Stimulated activated CD8-positive, alpha-beta memory T cell treated with anti-CD3 and anti-CD28 coated beads, Interleukin-7, amount 100 ng/mL, for 24 hours (primary cell): ENCODE measurements at places on chromosomes 5 and 9.

- DNase-seq = no peak
Measured at GRCh38 chr5:154302161-154302560, 111.6 kb downstream of the GALNT10 start.

DNA sequence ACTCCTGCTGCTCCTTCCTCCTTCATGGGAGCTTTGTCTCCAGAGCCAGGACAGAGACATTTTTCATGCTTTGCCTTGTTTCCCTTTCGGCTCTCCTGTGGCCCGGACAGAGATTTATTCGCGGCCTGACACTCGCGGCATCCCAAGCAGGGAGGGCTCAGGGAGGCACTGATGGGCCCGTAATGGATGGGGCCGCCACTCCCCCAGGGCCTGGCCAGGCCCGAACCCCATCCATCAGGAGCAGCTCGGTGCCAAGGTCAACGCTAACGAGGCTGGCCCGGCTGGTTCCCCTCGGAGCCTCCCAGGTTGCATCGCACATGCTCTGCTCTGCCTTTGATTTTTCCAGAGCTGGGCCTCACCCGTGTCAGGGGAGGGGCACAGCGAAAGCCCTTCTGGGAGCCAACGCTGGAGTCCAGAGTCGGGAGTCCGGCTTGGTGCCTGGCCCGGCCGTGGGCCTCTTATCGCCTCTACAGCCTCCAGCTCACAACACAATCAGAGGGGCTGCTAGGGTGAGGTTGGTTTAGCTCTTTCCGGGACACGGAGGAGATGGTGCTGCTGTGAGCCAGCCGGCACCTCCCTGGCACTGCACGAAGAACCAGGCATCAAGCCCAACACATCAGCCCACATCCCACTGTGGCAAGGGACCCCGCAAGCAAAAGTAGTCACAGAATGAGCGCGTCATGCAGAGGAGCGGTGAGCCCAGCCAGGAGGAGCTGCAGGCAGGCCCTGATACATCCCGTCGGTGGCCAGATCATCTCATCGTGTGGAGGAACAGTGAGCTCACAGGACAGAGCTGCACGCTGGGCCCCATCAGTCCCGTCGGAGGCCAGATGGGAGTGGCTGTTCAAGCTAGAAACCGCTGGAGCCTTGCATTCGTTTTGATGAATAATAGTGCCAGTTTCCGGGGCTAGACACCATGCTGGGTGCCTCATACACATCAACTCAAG is 72.2 kb upstream of the BARHL1 start:
- DNase-seq = no peak

DNA sequence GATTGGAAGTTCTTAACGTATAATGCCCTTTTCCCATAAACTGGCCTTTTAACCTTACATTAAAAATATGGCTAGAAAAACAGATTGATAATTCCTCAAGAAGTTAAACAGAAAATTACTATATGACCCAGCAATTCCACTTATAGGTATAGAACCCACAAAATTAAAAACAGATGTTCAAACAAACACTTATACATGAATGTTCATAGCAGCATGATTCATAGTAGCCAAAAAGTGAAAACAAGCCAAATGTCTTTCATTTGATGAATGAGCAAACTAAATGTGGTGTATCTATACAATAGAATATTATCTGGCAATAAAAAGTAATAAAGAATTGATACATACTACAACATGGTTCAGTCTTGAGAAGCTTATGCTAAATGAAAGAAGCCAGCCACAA is 35.5 kb downstream of the POU5F2 start:
- DNase-seq = no peak

DNA sequence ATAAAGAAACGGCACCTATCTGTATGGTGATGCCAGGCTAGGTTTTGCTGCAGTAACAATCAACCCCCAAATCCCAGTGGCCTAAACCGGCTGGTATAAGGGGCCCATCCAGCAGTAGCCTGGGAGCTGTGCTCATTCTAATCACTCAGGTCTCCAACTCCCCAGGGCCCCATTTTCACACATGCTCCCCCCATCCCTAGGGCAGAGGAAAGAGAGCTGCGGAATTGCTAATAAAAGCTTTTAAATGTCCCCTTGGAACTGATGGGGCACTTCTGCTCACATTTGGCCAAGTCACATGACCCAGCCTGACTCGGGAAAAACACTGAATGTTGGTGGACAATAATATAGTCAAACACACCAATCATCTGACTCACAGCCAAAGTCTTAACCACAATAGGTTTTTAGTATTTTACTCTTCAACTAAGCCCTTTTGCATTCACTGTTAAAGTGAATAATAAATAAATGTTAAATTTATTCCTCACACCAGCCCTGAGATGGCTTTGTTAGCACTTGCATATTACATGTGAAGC is 1.6 kb downstream of the FBLL1 start:
- no peak for DNase-seq

- no peak for DNase-seq
Measured at GRCh38 chr9:82490019-82490499, 501.5 kb downstream of the SPATA31D1 start.

DNA sequence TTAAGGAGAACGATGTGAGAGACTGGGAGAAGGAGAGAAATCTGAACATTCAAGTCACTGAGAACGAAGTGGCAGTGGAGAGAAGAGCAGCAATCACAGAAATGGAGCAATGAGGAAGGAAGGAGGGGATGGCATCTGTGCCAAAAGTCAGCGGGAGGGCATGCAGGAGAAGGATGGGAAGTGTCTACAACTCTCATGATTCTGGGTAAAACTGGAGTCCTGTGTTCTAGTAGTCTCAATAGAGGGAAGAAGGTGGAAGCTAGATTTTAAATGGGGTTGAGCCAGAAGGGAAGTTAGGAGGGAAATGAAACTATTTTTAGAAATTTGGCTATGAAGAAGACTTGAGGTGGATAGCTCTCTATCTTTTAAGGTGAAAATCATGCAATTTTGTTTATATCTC is 39.1 kb upstream of the SPATA31C2 start:
- DNase-seq = no peak
